ENCODE measurements at places on chromosomes 2 and 18. TPM values are rescaled to one million over a fixed set of nuclear protein-coding genes. Genes with fewer than 3 reads are reported as not detected.

The SERPINB5 gene
- total RNA-seq = not detected

The WBP1 gene
- 57.4 TPM for total RNA-seq

GRCh38 chr2:112583497-112584133 is 794 bp upstream of the CHCHD5 start:
- DNase-seq = no peak

The ERBB4 gene
- 22.4 TPM for total RNA-seq

DNA sequence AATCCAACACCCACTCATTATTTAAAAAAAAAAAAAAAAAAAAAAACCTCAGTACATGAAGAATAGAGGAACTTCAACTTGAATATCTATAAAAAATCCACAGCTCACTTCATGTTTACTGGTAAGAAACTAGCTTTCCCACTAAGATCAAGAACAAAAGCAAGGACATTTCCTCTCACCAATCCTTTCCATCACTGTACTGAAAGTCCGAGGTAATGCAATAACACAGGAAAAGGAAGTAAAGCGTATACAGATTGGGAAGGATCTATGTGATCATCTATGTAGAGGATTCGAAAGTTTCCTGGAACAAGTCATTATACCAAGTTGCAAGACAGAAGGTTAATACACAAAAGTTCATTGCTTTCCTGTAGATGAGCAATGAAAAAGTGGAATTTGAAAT is 63.2 kb downstream of the ROCK2 start:
- DNase-seq = no peak

GRCh38 chr18:72652990-72653593 is 109.0 kb upstream of the CBLN2 start:
- DNase-seq = no peak

GRCh38 chr2:161243905-161244304 is 64.3 kb upstream of the PSMD14 start:
- DNase-seq = no peak

The ZAP70 gene
- total RNA-seq = 0.86 TPM

DNA sequence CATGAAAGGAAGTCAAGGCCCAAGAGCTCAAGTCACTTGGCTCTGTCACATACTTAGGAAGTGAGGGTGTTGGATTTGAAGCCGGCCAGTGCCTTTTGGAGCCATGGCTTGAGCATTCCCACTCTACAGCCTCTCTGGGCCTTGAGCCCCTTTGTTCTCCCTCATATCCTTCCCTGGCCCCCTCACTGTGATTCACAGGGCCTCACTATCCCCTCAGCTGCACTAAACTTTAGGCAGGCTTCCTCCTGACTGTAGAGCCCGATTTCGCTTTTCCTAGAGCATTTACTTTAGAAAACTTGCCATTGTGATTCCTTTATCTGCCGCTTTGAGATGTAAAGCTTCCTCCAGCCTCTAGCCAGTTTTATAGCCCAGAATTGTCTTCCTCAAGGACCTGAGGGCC is 107.6 kb downstream of the FBXO15 start:
- DNase-seq = no peak

The KCNIP3 gene
- total RNA-seq = 4.0 TPM

GRCh38 chr18:14970027-14970426 is 222.1 kb downstream of the ANKRD30B start:
- peak; percentile 56 for DNase-seq

The UGT1A6 gene
- not detected for total RNA-seq

DNA sequence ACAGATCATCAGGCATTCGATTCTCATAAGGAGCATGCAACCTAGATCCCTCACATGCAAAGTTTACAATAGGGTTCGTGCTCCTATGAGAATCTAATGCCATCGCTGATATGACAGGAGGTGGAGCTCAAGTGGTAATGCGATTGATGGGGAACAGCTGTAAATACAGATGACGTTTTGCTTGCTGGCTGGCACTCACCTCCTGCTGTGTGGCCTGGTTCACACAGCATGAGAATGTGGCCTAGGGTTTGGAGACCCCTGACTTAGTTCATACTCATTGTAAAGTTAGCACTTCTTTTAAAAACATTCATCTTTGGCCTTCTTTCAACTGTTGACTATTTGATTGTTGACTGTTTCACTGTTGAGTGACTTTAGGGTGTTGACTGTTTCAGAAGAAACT is 8.7 kb upstream of the CHMP1B start:
- DNase-seq = no peak

The FSHR gene
- total RNA-seq = 1.1 TPM

DNA sequence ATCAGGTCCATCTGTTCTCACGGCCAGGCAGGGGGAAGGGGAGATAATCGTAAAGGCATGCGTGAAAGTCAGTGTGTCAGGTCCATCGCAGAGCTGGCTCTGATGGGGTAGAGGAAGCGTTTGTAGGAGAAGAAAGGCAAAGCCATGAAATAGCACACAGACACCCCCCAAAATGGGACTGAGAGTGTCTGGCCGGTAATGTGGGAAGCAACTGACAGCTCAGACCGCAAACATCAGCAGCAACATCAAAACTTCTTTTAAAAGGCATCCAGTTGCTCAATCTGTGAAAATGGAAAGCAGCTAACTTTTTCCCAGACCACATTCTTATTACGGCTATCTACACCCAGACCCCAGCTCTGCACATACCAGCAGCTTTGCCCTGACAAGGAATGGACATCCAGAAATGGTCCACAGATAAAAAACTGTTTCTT is 232.6 kb downstream of the EN1 start:
- no peak for DNase-seq

DNA sequence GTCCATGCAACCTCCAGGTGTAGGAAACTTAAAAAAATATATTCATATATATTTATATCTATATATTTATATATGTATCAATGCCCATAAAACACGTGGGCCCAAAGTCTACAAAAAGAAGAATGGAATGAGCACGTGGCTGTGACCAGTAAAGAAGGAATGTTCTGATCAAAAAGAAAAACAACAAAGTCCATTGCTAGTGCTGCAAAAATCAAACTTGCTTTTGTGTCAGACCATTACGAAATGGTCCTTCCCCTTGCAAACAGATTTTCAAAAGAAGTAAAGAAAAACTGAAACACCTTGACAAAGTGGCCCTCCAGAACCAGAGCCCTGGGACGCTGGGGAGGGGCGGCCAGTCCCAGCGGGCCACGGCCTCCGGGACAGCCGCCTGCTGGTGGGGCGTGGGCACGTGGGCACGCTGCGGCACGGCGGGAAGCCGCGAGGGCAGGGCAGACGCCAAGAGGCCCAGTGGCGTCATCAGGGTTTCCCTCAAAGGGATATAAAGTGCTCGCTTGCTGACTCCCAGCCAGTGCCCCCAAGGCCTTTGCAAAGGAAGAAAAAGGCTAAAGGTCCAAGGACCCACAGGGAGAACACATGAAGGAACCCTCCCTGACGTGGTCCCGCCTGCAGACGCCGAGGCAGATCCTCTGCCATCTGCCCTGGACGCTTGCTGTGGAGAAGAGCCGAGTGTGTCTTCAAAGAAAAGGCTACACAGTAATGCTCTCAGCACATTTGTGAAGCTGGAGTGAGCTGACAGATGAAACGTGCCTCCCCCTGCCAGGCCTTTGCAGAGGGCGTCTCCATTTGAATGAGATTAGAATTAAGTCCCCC is 201.8 kb downstream of the TWIST2 start:
- DNase-seq = no peak

- no peak for DNase-seq
Measured at GRCh38 chr2:119174216-119174992, 15.9 kb upstream of the C1QL2 start.

DNA sequence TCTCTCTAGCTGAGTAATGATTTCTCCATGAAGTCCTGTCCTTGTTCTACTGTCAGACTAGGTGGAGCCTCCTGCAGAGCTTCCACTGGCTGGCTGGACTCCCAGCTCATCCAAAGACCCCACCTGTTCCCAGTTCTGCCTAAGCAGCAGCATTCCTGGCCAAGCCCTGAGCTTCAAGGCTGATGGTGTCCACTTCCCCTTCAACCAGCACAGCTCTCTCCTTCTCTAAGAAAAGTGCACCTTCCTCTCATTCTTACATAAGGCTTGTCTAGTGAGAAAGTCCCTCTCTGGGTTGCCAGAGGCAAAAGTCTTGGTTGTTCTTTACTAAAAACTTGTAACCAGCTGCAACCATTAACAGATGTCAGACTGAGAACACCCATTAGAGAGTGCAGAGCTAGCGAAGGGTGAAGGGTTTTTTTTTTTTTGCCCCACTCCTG is 58.9 kb downstream of the CXCR4 start:
- no peak for DNase-seq

The CRYBA2 gene
- not detected for total RNA-seq

DNA sequence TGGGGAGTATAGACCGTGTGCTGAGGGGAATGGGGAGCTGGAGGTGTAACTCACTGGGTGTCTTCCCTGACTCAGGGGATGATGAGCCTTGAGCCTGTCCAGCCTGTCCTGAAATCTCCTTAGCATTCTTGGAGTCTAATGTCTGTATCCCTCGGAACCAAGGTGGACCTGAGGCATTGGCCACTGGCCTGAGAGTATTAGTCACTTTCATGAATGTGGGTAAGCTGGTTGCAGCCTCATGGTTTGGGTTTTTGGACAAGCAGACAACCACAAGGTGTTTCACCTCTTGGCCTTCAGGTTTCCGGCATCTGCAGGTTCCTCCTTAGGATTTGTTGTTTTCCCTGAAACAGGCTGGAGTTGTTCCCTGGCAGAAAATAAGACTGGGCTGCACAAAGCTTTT is 63.2 kb downstream of the PRKCE start:
- no peak for DNase-seq

All from right atrium auricular region (tissue), 2 donors.